ENCODE measurements at places on chromosomes 2 and 18. TPM values are rescaled to one million over a fixed set of nuclear protein-coding genes. Genes with fewer than 3 reads are reported as not detected.

MEP1B gene
- total RNA-seq = 5.9 TPM

- DNase-seq = no peak
Measured at GRCh38 chr2:59968441-59968840, 585.0 kb downstream of the BCL11A start.

GRCh38 chr2:159186462-159186861, 100.0 kb downstream of the WDSUB1 start:
- no peak for DNase-seq

DOK6 gene
- total RNA-seq = 0.72 TPM

GRCh38 chr2:235445116-235445515, 48.7 kb upstream of the AGAP1 start:
- no peak for DNase-seq

- no peak for DNase-seq
Measured at GRCh38 chr2:222506230-222506935, 82.0 kb downstream of the SGPP2 start.

DNA sequence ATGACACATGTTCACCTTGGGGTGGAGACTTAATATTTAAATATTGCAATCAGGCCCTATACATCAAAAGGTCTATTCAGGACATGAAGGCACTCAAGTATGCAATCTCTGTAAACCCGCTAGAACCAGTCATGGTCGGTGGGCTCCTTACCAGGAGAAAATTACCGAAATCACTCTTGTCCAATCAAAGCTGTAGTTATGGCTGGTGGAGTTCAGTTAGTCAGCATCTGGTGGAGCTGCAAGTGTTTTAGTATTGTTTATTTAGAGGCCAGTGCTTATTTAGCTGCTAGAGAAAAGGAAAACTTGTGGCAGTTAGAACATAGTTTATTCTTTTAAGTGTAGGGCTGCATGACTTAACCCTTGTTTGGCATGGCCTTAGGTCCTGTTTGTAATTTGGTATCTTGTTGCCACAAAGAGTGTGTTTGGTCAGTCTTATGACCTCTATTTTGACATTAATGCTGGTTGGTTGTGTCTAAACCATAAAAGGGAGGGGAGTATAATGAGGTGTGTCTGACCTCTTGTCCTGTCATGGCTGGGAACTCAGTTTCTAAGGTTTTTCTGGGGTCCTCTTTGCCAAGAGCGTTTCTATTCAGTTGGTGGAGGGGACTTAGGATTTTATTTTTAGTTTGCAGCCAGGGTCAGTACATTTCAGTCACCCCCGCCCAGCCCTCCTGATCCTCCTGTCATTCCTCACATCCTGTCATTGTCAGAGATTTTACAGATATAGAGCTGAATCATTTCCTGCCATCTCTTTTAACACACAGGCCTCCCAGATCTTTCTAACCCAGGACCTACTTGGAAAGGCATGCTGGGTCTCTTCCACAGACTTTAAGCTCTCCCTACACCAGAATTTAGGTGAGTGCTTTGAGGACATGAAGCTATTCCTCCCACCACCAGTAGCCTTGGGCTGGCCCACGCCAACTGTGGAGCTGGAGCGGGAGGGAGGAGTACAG, 108.1 kb downstream of the XRCC5 start:
- DNase-seq = no peak
